ENCODE measurements at places on chromosomes 16 and 17.
A peak's percentile ranks its signal among the peaks of the same experiment; 100 is the strongest.

GRCh38 chr17:2990396-2990795 is 73.0 kb downstream of the OR1D5 start:
- DNase-seq = no peak

GRCh38 chr16:66004699-66005098 is 361.8 kb upstream of the CDH5 start:
- DNase-seq = no peak

- no peak for DNase-seq
These were observed 37.0 kb downstream of the NDEL1 start for GRCh38 chr17:8472663-8473062.

DNA sequence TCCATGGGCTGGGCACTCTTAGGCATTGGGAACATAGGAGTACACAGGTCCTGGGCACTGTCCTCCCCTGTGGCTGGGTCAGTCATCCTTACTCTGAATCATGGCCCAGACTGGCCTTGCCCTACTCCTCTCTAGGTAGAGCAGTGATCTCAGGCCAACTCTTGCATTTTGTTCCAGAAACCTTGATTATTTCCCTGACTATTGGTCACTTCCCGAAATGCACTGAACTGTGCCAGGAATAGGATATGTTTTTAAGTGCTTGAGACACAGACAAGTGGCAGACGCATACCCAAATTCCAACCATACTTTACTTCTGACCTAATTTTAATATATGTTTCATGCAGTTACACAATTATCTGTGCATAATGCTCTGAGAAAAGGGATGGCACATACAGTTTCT is 10.3 kb downstream of the KRABD2 start:
- DNase-seq = no peak

DNA sequence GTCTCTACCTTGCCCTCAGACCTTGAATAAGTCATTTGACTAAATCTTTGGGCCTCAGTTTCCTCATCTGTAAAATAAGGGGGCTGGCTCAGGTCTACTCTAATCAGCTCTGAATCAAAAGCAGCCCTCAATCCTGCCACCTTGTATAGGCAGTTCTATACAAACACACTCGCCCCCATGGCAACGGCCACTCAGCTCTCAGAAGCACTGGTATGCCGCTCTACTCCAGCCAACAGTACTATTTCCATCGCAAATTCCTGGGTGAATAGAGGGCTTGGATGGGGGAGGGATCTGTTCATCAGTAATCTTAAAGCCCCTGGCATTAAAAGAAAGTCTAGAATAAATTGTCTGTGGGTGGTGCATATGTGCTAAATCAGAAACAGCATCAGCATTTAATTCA is 21.2 kb upstream of the TAOK1 start:
- DNase-seq = no peak

DNA sequence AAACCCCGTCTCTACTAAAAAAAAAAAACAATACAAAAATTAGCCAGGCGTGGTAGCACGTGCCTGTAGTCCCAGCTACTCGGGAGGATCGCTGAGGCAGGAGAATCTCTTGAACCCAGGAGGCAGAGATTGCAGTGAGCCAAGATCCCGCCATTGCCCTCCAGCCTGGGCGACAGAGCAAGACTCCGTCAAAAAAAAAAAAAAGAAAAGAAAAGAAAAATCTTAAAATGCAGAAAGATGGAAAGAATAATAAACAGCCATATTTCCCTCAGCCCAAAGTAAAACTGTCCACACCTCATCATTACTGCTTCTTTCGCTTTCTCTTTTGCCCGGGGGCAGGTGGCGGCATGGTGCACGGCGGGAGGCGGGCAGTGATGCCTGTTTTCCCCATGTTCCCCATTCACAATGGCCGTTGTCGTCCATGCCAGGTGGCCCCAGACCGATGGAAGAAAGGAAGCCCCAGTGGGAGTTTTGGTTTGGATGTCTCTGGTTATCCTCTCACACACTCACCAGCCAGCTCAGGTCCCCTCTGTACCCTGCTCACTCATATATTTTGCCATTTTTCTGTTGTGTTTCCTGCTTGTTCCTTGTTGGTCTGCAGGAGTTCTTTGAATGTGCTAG is 37.0 kb upstream of the PEMT start:
- DNase-seq = no peak

GRCh38 chr17:66296289-66296725 is 6.1 kb upstream of the PRKCA start:
- DNase-seq = no peak

DNA sequence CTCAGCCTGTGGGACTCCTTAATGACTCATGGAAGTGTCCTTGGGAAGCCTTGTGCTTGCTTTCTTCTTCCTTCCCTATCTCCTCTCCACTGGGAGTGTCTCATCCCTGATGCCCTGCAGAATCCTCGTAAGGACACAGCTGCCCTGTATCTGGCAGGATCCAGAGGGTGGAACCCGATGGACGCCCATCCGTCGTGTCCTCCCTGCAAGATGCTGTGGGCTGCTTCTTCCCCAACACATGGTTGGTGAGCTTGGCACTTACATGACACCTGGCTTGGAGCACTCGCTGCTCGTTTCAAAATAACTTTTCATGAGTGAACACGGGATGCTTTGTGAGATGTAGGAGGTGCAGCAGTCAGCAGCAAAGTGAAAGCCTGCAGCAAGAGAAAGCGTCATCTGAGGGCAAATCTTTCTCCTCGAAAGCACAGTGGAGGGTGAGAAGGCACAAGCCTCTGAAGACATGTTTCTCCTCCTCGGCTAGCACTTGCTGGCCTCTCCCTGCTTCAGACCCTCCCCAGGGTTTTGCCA is 3.3 kb downstream of the CCL15 start:
- DNase-seq = no peak

DNA sequence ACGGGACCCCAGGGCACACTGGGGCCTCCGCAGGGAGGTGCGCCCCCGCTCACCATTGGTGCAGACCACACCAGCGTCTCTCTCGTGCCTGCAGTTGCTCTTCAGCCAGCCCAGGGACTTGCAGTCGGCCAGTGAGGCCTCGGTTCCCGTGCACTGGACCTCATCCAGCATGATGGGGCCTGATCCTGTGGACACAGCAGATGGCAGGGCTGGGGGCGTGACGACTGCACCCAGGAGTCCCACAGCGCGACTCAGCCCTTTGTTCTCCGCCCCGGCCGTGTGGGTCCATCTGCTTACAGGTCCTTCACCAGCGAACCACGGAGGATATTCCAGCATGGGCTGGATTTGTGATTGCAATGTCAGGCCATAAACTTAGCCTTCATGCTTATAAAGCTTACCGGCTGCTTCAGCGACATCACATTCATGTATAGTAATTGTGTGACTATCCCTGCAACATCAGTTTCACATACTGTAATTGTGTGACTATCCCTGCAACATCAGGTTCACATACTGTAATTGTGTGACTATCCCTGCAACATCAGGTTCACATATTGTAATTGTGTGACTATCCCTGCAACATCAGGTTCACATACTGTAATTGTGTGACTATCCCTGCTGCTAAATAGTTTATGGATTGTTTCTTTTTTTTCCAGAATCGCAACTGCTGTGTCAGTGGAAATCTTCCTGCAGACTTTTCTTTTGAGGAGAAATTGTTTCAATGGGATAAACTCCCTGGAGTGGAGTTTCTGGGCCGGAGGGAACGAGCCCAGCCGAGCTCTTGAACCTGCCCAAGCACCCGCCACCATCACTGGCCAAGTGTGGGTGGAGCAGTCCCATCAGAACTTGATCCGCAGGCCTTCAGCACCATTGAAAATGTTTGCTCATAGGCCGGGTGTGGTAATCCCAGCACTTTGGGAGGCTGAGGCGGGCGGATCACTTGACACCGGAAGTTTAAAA is 4.8 kb downstream of the LGALS3BP start:
- no peak for DNase-seq

- DNase-seq = no peak
These were observed 3.2 kb downstream of the FCSK start for GRCh38 chr16:70457446-70458166.

- DNase-seq = no peak
These were observed 10.6 kb downstream of the GTF3C1 start for GRCh38 chr16:27539120-27539519.

DNA sequence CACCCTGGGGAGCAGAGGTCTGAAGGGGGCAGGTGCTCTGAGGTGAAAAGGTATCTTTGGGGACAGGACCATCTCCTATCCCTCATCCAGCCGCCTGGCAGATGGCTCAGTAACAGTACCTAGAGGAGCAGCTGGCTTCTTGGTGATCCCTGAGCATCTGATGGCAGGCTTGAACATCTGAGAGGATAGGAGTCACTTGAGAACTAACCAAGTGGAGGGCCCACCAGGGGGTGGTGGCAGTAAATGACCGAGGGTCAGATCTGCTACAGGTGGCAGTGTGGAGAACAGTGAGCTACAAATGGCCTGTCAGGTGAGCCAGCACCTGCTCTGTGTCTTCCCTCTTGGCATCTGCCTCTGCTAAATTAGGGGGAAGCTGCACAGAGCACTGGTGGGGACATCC is 13.8 kb downstream of the HROB start:
- no peak for DNase-seq

- no peak for DNase-seq
These were observed 1173.5 kb upstream of the GOT2 start for GRCh38 chr16:59907611-59908010.

DNA sequence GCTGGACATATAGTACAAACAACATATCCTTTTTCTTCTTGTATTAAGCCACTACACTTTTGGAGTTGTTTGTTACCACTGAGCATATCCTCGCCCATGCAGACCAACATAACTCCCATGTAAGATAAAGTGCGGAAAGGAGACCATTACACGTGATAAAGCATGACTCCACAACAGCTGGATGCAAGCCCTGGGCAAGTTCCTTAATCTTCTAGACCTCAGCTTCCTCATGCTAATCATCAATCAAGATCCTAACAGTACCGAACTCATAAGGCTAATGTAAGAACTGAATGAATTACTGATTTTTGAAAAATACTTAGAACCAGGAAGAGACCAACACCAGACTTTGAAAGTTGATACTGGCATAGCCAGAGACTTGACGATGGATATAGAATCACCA is 47.0 kb upstream of the GSG1L start:
- peak; percentile 20 for DNase-seq

- DNase-seq = no peak
These were observed 6.7 kb downstream of the ZNF423 start for GRCh38 chr16:49849037-49849753.

GRCh38 chr17:74633326-74633725 is 9.8 kb upstream of the CD300E start:
- DNase-seq = no peak

GRCh38 chr17:71760062-71760720 is 360.6 kb upstream of the SOX9 start:
- no peak for DNase-seq

DNA sequence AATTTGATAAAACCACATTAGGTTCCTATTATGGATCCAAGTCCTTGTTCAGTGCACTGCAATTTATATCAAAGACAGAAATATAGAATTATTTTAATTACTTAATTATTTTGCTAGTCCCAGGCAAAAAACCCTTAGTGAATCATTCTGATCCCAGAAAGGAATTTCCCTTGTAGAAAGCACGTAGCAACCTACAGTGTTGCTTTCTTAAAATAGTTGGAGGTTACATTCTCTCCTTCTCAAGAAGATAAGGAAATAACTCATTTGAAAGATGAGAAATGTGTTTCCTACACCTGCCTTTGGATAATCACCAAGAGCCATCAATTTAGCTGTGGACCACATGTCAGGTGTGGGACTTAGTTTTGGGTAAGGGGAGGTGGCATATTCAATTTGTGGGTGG is 434.9 kb downstream of the SHISA9 start:
- DNase-seq = no peak

GRCh38 chr16:25835126-25835525 is 143.4 kb downstream of the HS3ST4 start:
- no peak for DNase-seq

- no peak for DNase-seq
These were observed 119.0 kb downstream of the SPECC1 start for GRCh38 chr17:20128036-20128667.

- DNase-seq = no peak
These were observed 2.3 kb upstream of the CBX4 start for GRCh38 chr17:79841369-79842135.

DNA sequence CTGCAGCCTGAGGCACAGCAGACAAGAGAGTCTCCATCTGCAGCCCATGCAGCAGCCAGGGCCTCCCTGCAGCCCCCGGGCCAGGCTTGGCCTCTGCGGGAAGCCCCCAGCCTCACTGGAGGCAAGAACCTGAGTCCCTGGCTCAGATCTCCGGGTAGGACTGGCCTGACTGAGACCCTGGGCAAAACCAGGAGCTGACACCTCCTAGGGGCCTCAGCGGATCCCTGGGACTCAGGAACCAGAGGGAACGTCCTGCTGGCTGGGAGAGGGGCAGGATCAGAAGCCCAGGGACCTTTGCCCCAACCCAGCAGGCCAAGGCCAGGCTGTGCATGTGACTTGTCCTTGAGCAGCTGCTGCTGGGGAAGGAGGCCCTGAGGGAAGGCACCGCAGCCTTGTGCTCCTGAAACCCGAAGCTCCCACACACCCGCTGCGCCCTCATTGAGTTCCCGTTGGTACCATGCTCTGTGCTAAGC is 1.7 kb upstream of the PRSS21 start:
- DNase-seq = no peak

GRCh38 chr17:17235212-17236174 is 1.5 kb downstream of the FLCN start:
- DNase-seq = peak; percentile 28

GRCh38 chr16:74608944-74609343 is 2.0 kb upstream of the GLG1 start:
- no peak for DNase-seq

GRCh38 chr17:46154151-46154816 is 38.9 kb downstream of the KANSL1 start:
- DNase-seq = no peak

DNA sequence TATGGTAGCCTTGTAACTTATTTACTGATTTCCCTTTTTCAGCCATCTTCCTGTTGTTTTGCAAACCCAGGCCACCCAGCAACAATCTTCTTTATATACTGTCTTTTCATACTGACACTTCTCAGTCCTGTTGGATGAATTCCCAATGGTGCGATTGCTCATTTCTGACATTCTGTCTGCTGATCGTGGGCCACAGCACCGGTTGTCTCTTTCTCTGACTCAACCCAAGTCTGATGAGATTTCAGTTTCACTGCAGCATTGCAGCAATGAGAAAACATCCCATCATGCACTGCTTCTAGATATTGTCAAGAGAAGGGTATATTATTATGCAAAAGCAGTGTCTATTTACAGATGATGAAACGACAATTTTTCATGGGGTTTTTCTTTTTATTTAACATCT is 349.2 kb upstream of the HSBP1 start:
- DNase-seq = no peak

DNA sequence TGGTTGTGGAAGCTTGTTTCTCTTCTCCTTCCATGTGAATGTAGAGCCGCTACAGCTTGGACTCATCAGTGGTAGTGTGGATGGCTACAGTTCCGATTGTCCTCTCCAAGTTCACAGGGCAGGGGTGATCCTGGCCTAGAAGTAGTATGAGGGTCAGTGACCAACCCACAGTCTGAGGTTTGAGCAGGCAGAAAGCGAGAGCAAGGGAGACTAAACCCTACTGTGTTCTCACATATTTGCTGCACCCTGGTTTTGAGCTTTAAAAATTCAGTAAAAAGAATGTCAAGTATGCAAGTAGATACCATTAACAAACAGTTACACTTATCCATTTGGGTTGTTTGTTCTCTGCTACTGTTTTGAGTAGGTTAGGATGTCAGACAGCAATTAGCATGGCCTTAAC is 148.9 kb downstream of the MRTFB start:
- no peak for DNase-seq

- no peak for DNase-seq
These were observed 5.3 kb upstream of the SPEM1 start for GRCh38 chr17:7414837-7415236.
